Effector memory CD4-positive, alpha-beta T cell (primary cell): ENCODE measurements at places on chromosomes 16 and 17.

- no peak for DNase-seq
Observed at GRCh38 chr16:4523686-4524085, 14.9 kb downstream of the CDIP1 start.

DNA sequence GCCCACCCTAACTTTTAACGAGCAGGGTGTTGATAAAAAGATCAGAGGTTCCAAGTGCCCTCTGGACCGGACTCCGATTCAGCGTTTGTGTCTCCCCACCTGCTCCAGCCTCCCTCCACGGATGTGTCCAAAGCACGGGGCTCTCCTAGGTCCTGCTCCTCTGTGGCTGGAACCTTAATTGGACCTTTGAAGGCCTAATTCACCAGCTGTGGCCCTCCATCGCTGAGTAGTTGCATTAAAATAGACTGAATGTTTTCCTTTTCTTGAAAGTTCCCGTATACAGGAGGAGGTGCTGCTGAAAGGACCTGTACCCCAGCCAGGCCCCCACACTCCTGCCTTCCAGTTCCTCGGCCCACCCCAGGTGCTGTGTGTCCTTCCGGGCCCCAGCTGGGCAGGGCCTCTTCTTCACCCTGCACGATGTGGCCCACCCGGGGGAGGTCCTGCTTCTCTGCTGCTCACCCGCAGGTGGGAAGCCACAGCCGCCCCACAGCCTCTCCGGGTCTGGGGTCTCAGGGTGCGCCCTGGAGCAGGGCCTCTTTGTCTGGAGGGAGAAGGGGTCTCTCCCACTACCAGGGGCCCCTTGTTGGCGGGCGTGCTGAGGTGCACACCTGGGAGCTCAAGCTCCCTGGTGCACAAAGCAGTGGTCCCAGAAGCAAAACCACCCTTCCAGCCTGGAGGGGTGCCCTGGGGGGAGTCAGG lies 1.3 kb upstream of the CACNA1H start:
- no peak for DNase-seq

DNA sequence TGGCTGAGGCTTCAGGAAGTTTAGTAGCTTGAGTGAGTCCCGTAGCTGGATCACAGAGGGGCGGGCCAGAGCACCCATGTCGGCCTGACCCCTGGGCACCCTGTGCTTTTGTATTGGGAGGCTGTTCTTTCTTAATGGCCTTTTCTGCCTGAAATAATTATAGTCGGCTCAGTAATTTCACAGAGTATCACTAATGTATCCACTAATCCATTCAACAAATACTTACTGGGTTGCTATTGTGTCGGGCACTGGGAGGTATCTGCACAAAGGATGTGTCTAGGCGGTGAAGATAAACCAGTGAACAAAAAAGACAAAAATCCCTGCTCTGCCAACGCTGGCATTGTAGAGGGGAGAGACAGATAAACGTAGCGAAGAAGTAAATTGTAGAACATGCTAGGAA lies 318.6 kb downstream of the FOXL1 start:
- DNase-seq: no peak

DNA sequence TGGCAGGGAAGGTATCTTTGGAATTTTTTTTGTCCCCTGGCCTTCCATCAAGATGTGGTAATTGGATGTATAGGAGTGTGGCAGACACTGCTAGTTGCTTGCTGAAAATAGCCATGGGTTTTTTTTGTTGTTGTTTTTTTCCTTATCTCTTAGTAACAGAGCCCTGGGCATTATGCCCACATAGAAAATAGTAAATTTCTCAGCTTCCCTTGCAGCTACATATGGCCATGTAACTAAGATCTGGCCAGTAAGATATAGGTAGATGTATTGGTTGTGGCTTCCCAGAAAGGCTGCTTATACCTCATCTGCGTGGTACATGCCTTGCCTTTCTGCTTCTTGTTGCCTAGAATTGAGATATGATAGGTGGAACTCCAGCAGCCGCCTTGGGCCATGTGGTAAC lies 349.9 kb downstream of the CPPED1 start:
- DNase-seq: no peak

DNA sequence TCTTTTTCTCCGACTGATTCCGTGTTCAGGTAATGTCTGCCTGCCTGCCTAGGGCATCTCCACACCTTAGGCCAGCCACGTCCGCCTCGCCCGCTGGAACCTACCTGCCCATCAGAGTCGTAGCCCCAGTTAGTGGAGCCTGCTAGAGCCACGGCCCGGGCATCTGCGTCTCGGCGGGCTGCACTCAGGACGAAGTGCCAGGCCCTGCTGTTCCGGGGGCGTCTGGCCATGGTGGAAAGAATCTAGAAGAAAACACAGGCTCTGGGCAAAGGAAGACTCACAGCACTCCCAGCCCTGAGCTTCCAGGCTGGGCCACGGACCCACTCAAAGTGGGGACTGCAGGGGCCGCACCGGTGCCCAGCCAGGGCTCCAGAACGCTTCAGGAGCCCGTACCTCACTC lies 1.1 kb downstream of the SPSB3 start:
- DNase-seq: no peak

DNA sequence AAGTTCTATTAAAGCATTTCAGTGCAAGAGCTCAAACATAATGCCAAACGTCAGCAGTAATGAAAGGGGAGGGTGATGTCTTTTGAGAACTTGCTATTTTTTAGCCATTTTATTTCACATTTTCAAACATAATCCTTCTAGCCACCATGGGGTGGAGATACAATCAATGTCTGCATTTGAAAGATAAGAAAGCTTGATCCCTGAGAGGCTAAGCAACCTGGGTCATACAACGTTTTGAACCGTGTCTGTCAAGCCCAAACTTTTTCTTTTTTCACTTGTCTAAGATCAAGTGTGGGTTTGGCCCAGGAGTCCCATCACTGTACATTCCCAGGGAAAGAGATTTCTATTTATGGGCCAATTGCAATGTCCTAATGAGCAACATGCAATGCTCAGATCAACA lies 331.1 kb downstream of the SLC39A11 start:
- DNase-seq: no peak

GRCh38 chr17:62628831-62629555 lies 1.5 kb downstream of the MRC2 start:
- no peak for DNase-seq

DNA sequence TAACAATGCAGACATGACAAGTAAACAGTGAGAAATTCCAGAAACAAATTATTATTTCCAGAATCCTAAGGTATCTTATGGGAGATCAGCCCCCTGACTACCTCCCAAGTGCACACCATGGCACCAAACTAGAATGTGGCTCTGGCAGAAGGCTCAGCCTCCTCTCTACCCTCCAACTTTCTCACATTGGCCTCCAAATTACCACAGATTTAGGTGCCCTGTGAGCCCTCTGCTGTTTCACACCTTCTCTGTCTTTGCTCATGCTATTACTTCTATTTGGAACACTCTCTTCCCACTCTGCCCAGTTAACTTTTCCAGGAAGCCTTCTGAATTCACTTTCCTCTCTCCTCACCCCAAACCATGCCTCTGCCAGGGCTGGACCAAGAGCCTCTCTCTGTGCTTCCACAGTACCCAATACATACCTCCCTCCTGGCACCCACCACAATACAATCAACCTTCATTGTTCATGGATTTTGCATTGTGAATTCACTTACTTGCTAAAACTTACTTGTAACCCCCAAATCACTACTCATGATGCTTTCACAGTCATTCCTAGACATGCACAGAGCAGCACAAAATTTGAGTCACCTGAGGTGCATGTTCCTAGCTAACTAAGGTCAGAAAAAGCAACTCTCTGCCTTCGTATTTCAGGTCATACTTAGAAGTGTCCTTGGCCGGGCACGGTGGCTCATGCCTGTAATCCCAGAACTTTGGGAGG lies 31.4 kb downstream of the SMG6 start:
- no peak for DNase-seq

- no peak for DNase-seq
Observed at GRCh38 chr17:50632637-50633036, 2.0 kb upstream of the ABCC3 start.

GRCh38 chr17:42519546-42520491 lies 16.2 kb upstream of the NAGLU start:
- no peak for DNase-seq

DNA sequence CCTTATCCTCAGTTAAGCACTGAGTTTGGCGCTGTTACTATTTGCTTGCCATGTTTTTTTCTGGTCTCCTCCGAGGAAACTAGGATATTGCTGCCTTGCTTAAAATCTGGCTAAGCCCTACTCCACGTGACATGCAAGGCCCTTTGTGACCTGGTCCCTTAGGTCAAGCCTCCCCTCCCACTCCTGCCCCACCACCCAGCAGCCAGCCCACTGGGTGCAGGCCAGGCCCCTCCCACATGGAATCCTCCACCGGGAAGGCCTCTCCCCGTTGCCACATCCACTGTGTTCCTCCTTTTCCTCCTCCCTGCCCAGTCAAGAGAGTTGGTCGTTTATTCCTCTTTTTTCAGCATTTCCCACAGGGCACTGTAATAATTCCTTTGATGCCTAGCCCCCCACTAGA lies 16.2 kb downstream of the PSMD3 start:
- DNase-seq: no peak

DNA sequence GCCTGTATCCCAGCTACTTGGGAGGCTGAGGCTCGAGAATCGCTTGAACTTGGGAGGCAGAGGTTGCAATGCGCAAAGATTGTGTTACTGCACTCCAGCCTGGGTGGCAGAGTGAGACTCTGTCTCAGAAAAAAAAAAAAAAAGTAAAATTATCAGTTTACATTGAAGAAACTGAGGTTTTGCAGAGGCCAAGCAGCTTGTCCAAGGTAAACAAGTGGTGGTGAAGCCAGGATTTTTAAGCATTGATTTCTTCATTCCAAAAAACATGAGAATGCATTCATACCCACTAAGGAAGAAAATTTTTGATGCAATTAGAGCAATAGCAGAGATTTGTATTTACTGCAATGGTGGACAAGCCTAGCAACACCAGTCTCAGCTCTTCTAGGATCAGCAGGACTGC lies 52.7 kb downstream of the CENPV start:
- DNase-seq: no peak
